ENCODE measurements at places on chromosomes 16 and 17. TPM values are rescaled to one million over a fixed set of nuclear protein-coding genes. Genes with fewer than 3 reads are reported as not detected.
A peak's percentile ranks its signal among the peaks of the same experiment; 100 is the strongest.

DNA sequence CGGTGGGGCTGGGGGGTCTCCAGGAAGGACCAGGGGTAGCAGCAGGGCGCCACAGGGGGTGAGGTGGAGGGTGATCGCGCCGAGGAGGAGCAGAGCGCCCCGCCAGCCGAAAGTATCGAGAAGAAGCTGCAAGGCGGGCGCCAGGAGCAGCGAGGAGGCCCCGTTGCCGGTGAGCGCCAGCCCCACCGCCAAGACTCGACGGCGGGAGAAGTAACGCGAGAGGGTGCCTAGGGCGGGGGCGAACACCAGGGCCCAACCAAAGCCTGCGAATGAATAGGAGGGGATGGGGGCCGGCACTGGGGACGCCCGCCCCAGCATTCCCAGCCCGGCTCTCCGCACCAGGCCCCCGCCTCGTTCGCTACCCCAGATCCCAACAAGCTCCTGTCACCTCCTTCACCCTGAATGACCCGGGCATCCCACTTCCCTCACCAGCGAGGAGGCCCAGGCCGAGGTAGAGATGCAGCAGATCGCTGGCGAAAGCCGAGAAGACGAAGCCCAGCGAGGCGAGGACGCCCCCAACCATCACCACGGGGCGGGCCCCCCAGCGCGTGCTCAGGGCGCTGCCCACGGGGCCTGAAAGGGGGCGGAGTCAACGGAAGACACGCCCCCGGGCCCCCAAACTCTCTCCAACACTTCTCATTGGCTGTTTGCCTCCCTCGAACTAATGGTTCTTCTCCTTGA is 1.3 kb downstream of the SLC16A11 start:
- peak overlapping the region; percentile 53 for H3K4me3 ChIP-seq
- H3K27me3 ChIP-seq: peaks cover 7% of the 10 kb centered on the region
- peaks cover 24% of the 10 kb centered on the region for H3K4me1 ChIP-seq
- no peak for DNase-seq
- no peaks in the 10 kb centered on the region for H3K36me3 ChIP-seq

DNA sequence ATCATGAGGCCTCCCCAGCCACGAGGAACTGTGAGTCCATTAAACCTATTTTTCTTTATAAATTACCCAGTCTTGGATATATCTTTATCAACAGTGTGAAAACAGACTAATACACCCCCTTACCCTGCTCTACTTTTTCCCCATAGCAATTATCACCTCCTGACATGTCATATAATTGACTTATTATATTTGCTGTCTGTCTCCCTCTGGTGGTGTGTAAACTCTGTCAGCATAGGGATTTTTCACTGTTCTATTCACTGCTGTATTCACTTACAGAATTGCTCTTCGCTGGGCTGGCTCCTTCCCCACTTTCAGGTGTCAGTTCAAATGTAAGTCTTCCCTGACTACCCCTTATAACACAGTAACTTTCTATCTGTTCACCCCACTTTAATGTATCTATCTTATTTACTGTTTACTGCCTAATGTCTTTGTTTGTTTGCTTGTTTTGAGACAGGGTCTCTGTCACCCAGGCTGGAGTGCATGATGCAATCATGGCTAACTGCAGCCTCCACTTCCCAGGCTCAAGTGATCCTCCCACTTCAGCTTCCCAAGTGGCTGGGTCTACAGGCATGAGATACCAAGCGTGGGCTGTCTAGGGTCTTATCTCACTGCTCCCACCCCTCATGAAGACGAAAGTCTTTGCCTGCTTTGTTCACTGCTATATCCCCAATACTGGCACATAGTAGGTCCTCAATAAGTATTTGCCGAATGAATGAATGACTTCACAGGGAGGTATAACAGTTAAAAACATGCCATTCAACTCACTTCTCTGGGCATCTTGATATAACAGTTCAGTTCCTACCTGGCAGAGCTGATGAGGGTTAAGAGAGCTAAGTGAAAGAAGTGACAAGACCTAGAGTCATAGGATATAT is 52.4 kb upstream of the CDH3 start:
- H3K4me1 ChIP-seq: no peaks in the 10 kb centered on the region
- DNase-seq: no peak
- no peak overlapping the region for H3K27ac ChIP-seq
- no peaks in the 10 kb centered on the region for H3K36me3 ChIP-seq

GRCh38 chr17:3798273-3799180 is 2.5 kb downstream of the ITGAE start:
- no peaks in the 10 kb centered on the region for H3K4me1 ChIP-seq
- no peak for DNase-seq
- H3K36me3 ChIP-seq: no peaks in the 10 kb centered on the region
- H3K4me3 ChIP-seq: no peak overlapping the region
- H3K27ac ChIP-seq: no peak overlapping the region

DNA sequence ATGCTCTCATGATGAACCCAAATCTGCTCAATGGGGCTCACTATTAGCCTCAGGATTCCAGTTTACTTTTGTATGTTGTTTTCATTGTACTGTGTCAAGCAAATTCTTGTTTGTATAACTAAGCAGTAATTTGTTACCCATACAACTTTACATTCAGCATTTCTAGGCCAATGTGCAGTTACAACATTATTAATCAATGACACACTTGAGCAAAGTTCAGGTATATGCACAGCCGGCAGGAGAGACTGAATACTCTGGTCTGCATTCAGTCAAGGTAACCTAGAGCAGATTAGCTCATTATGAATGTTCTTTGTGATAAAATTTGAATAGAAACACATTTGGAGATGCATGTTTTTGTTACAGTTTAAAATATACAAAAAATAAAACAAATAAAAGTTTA is 2.2 kb upstream of the MYO1D start:
- H3K27ac ChIP-seq: no peak overlapping the region
- no peaks in the 10 kb centered on the region for H3K4me1 ChIP-seq
- no peak for DNase-seq
- no peaks in the 10 kb centered on the region for H3K36me3 ChIP-seq

DNA sequence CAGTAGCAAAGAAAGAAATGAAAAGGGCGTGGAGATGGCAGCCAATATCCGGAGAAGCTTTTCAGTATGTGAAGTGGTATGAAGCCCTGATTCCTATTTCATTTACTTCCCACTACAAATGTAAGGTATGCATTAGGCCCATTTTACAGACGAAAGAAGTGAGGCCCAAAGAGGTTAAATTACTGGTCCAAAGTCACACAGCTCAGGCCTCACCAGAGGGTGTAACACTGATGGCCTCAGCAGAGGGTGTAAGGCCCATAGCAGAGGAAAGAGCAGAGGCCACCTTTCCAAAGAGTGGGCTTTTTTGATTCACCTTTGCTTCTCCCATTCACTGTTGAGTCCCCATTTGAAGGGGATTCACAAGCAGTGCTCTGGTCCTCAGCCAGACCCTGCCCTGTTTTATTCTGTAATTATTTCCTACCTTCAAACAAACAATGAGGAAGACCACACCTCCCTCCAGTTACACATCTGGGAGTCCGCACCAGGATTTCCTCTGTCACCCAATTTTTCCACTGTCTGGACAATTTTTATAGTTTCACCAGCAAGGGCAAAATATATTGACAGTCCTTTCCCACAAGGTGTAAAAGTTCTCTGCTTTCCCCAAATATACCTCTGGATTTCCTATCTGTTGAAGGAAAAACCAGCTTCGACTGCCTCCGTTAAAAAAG is 7.1 kb downstream of the ZFHX3 start:
- H3K36me3 ChIP-seq: no peaks in the 10 kb centered on the region
- H3K4me3 ChIP-seq: no peak overlapping the region
- no peaks in the 10 kb centered on the region for H3K4me1 ChIP-seq
- DNase-seq: no peak
- no peaks in the 10 kb centered on the region for H3K27me3 ChIP-seq

DNA sequence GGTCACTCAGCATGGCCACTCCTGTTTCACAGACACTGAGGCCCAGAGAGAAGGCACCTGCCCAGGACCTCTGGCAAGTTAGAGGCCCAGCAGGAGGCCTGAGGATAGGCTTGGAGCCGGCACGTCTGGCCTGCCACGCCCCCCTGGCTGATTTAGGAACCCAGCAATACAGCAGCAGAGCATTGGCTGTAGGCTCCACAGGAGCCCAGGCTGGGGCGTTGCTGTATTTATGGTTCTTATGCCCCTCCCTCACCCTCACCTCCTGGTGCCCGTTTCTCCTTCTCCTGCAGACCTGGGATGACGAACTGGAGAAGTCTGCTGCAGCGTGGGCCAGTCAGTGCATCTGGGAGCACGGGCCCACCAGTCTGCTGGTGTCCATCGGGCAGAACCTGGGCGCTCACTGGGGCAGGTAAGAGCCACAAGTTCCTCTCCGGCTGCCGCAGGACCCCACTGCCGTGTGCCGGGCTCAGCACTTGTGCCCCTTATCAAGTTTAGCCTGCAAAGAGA is 25.8 kb downstream of the CRISPLD2 start:
- H3K4me3 ChIP-seq: no peak overlapping the region
- no peaks in the 10 kb centered on the region for H3K4me1 ChIP-seq
- H3K27ac ChIP-seq: no peak overlapping the region
- no peak for DNase-seq

TMEM132E gene
- 1.1 TPM for total RNA-seq

ANKRD13B gene
- total RNA-seq: 3.3 TPM

ZNF785 gene
- total RNA-seq: 18.5 TPM

SLC16A13 gene
- total RNA-seq: 6.5 TPM

All from kidney (tissue), 22 donors.